Cardiac muscle cell (in vitro differentiated cells and primary cell): ENCODE measurements at places on chromosomes 6 and 20. TPM values are rescaled to one million over a fixed set of nuclear protein-coding genes. Genes with fewer than 3 reads are reported as not detected.

GRCh38 chr6:73870907-73871306, 174.9 kb downstream of the CD109 start:
- no peaks in the 10 kb centered on the region for H3K27me3 ChIP-seq
- H3K27ac ChIP-seq = no peak overlapping the region
- no peak overlapping the region for H3K4me3 ChIP-seq

The LGSN gene
- not detected in 2 replicates for total RNA-seq

The PROKR2 gene
- total RNA-seq = not detected in 2 replicates

DNA sequence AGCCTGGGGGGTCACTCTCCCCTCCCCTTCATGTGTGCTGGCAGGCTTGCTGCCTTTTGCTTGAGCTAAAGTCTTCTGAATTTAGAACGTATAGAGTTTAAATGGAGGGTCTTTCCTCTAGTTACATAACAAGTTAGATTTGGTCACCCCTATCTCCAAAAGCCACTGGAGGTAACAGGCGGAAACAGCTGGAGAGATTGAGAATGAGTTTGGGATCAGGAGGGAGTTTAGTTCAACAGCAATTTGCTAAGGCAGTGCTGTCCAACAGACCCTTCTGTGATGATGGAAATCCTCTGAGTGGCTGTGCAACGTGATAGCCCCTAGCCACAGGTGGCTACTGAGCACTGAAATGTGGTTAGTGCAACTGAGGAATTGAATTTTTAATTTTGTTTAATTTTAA, 132.8 kb downstream of the EYA2 start:
- H3K4me3 ChIP-seq = no peak overlapping the region
- no peak for DNase-seq
- peaks cover 5% of the 10 kb centered on the region for H3K27me3 ChIP-seq

The SPDEF gene
- 0.42 and 1.1 TPM in 2 replicates for total RNA-seq

The ENPP4 gene
- total RNA-seq = 7.5 TPM in 2 replicates

DNA sequence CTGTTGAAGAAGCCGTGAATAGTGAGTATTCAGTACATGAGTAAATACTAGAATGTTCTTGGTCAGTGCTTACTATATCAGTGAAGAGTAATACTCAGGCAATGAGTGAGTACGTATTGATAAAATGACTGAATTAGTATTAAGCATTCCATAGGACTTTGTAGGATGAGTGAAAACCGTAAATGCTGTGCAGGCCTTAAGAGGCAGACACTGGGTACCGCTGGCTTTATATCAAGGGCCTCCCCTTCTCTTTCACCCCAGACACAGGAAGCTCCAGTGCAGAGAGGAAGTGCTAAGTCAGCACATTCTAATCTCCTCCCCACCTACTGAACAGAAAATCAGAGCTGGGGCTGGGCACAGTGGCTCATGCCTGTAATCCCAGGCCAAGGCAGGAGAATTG, 24.2 kb downstream of the POFUT1 start:
- H3K27ac ChIP-seq = no peak overlapping the region
- no peaks in the 10 kb centered on the region for H3K4me1 ChIP-seq
- H3K36me3 ChIP-seq = peaks cover 27% of the 10 kb centered on the region
- DNase-seq = no peak
- H3K27me3 ChIP-seq = no peaks in the 10 kb centered on the region

- no peak overlapping the region for H3K27ac ChIP-seq
- peaks cover 7% of the 10 kb centered on the region for H3K4me1 ChIP-seq
- no peaks in the 10 kb centered on the region for H3K36me3 ChIP-seq
- no peaks in the 10 kb centered on the region for H3K27me3 ChIP-seq
- DNase-seq = no peak
These were observed 71.6 kb upstream of the TNFAIP3 start for GRCh38 chr6:137795501-137795900.

DNA sequence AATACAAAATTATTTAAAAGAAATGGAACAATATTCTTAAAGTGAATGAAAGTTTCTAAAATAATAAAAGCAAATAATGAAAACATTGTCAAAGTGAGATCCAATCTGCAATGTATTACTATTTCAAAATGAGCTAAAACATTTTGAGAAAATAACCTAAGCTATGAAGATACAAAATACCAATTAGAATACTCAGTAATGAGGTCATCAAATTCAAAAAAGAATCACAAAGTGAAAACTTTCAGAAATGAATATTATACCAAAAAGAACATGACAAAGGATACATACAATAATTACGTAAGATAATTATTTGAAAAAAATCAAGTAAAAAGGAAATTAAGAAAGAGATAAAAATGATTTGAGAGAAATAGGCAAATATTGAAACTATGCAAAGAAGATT, 634.5 kb downstream of the EYS start:
- H3K4me3 ChIP-seq = no peak overlapping the region
- H3K36me3 ChIP-seq = no peaks in the 10 kb centered on the region
- no peak overlapping the region for H3K27ac ChIP-seq
- no peak for DNase-seq
- H3K4me1 ChIP-seq = no peaks in the 10 kb centered on the region
- no peaks in the 10 kb centered on the region for H3K27me3 ChIP-seq

- H3K36me3 ChIP-seq = no peaks in the 10 kb centered on the region
- no peak overlapping the region for H3K27ac ChIP-seq
- H3K27me3 ChIP-seq = no peaks in the 10 kb centered on the region
- no peak overlapping the region for H3K4me3 ChIP-seq
- no peak for DNase-seq
- H3K4me1 ChIP-seq = peaks cover 41% of the 10 kb centered on the region
These were observed 117.2 kb downstream of the BACH2 start for GRCh38 chr6:90179190-90180169.

- H3K27ac ChIP-seq = no peak overlapping the region
- DNase-seq = no peak
- H3K36me3 ChIP-seq = no peaks in the 10 kb centered on the region
- H3K4me1 ChIP-seq = no peaks in the 10 kb centered on the region
These were observed 13.3 kb downstream of the DNMT3B start for GRCh38 chr20:32775336-32775991.

- H3K4me1 ChIP-seq = peaks cover 8% of the 10 kb centered on the region
- no peak overlapping the region for H3K4me3 ChIP-seq
- H3K27ac ChIP-seq = no peak overlapping the region
- peaks cover 6% of the 10 kb centered on the region for H3K36me3 ChIP-seq
- no peak for DNase-seq
These were observed 2.8 kb downstream of the POLH start for GRCh38 chr6:43578748-43579147.

DNA sequence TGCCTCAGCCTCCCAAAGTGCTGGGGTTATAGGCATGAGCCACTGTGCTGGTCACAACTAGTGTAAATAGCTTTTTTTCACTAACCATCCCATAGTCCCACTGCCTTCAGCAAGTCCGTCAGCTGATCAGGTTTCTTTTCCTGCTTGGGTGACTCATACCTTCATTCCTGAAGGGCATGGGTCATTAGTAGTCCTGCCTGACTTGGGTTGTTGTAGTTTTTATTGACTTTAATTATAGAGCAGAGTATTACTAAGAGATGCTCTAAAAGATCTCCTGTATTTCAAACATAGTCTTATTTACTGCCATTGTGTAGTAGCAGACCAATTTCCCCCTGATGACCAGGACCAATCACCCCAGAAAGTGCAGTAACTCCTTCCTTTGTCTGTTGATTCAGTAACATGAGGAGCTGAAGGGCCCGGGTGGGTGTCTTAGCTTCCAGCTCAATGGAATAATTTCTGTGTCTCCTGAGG, 25.8 kb downstream of the HLA-C start:
- no peaks in the 10 kb centered on the region for H3K4me1 ChIP-seq
- H3K27me3 ChIP-seq = no peaks in the 10 kb centered on the region
- no peak overlapping the region for H3K27ac ChIP-seq
- H3K36me3 ChIP-seq = no peaks in the 10 kb centered on the region
- no peak overlapping the region for H3K4me3 ChIP-seq

The SS18L1 gene
- 25.7 and 38.7 TPM in 2 replicates for total RNA-seq

GRCh38 chr6:87908978-87909811, 138.4 kb upstream of the SPACA1 start:
- H3K4me1 ChIP-seq = peaks cover 5% of the 10 kb centered on the region
- no peak overlapping the region for H3K27ac ChIP-seq
- H3K4me3 ChIP-seq = no peak overlapping the region
- H3K27me3 ChIP-seq = no peaks in the 10 kb centered on the region

GRCh38 chr6:133315811-133316210, 74.7 kb downstream of the EYA4 start:
- no peak overlapping the region for H3K27ac ChIP-seq
- no peak for DNase-seq
- no peak overlapping the region for H3K4me3 ChIP-seq
- no peaks in the 10 kb centered on the region for H3K27me3 ChIP-seq

DNA sequence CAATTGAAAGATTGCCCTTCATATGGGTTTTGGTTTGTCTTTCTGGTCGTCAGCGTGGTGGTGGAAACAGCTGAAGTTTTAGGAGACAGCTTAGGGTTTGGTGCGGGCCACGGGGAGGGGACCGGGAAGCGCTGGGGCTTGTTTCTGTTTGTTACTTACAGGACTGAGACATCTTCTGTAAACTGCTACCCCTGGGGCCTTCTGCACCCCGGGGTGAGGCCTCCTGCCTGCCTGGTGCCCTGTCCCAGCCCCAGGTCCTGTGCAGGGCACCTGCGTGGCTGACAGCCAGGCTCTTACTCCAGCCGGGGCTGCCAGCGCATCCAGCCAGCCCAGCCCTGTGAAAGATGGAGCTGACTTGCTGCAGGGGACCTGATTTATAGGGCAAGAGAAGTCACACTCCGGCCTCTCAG, 22.8 kb downstream of the NPEPL1 start:
- no peak overlapping the region for H3K27ac ChIP-seq
- H3K36me3 ChIP-seq = no peaks in the 10 kb centered on the region
- DNase-seq = no peak
- H3K4me1 ChIP-seq = no peaks in the 10 kb centered on the region
- H3K27me3 ChIP-seq = no peaks in the 10 kb centered on the region
- no peak overlapping the region for H3K4me3 ChIP-seq

DNA sequence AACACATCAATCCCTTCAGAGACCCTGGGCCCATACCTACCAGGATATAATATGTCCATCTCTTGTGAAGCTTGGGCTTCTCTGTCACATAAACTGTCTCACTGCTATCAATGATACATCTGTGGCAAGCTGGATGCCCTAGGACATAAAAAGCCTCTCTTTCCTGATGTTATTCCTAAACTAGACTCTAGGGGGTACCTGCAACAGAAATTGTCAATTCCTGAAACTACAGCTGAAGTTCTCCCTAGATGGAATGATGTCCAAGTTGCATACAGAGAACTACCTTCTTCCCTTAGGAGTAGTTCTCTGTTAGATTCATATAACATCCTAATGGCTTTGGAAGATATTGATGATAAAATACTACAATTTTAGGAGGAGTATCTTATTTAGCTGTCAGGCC, 35.8 kb downstream of the TBX18 start:
- peaks cover 8% of the 10 kb centered on the region for H3K4me1 ChIP-seq
- H3K27me3 ChIP-seq = peaks cover 23% of the 10 kb centered on the region

DNA sequence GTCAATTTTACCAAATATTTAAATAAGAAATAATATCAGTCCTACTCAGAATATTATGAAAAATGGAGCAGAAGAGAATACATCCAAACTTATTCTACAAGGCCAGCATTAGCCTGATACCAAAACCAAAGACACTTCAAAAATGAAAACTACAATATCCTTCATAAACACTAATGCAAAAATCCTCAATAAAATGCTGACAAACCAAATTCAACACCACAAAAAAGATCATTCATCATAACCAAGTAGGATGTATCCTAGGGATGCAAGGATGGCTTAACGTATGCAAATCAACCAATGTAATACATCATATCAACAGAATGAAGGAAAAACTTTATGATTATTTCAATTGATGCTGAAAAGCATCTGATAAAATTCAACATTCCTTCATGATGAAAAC, 352.4 kb upstream of the ADGRB3 start:
- DNase-seq = no peak
- no peak overlapping the region for H3K4me3 ChIP-seq
- no peaks in the 10 kb centered on the region for H3K4me1 ChIP-seq
- H3K27ac ChIP-seq = no peak overlapping the region

- no peak overlapping the region for H3K4me3 ChIP-seq
- H3K27me3 ChIP-seq = no peaks in the 10 kb centered on the region
- H3K4me1 ChIP-seq = no peaks in the 10 kb centered on the region
- H3K36me3 ChIP-seq = no peaks in the 10 kb centered on the region
These were observed 179.6 kb downstream of the TAF4 start for GRCh38 chr20:61885759-61886715.

- peaks cover 26% of the 10 kb centered on the region for H3K27me3 ChIP-seq
- no peak overlapping the region for H3K27ac ChIP-seq
- peak; percentile 32 for DNase-seq
- H3K4me3 ChIP-seq = no peak overlapping the region
- H3K36me3 ChIP-seq = no peaks in the 10 kb centered on the region
- no peaks in the 10 kb centered on the region for H3K4me1 ChIP-seq
These were observed 28.4 kb upstream of the FRMD1 start for GRCh38 chr6:168107191-168107983.

The CST2 gene
- total RNA-seq = not detected in 2 replicates

DNA sequence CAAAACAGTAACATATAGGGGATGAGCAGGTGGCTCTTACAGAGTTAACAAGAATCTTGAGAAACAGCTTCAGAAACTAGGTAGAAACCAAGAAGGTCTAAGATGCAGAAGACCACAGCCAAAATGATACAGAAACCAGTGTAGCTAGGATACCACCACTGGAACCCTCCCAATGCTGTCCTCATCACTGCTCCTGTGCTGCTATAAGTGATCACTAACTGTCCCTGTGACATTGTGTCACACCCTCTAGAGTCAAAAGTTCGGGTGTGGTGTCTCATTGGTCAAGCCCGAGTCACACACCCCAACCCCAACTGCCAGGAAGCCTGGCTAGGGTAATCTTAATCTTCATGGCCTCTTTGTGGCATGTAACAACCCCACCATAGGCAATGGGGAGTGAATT, 153.1 kb downstream of the RCAN2 start:
- H3K36me3 ChIP-seq = no peaks in the 10 kb centered on the region
- no peak overlapping the region for H3K27ac ChIP-seq
- no peaks in the 10 kb centered on the region for H3K4me1 ChIP-seq

DNA sequence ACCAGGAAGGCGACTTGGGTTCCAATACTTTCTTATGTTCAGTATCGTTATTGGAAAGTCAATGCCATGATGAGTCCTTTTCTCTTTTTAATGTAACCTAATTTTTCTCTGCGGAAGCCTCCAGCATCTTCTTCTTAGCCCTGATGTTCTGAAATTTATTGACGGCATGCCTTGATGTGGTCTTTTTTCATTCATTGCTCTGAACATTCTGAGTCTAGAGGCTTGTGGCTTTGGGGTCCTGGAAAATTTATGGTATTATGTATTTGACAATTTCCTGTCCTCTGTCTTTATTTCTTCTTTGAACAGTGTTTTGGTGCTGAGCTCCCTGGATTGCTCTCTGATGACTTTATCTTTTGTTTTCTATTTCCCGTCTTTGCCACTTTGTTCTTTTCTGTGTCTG, 28.7 kb upstream of the MAS1 start:
- no peaks in the 10 kb centered on the region for H3K27me3 ChIP-seq
- DNase-seq = no peak
- no peaks in the 10 kb centered on the region for H3K36me3 ChIP-seq
- no peaks in the 10 kb centered on the region for H3K4me1 ChIP-seq
- no peak overlapping the region for H3K4me3 ChIP-seq

The SMIM8 gene
- total RNA-seq = 8.8 and 15.7 TPM in 2 replicates

The MYH7B gene
- 30.2 and 73.2 TPM in 2 replicates for total RNA-seq
